ENCODE measurements at places on chromosomes 5 and 9.

- no peak for DNase-seq
Observed at GRCh38 chr5:55993013-55993412, 1.8 kb downstream of the IL6ST start.

- DNase-seq: no peak
Observed at GRCh38 chr5:160427607-160428006, 6.0 kb downstream of the PTTG1 start.

GRCh38 chr5:123178683-123179082 lies 89.6 kb downstream of the PRDM6 start:
- no peak for DNase-seq

DNA sequence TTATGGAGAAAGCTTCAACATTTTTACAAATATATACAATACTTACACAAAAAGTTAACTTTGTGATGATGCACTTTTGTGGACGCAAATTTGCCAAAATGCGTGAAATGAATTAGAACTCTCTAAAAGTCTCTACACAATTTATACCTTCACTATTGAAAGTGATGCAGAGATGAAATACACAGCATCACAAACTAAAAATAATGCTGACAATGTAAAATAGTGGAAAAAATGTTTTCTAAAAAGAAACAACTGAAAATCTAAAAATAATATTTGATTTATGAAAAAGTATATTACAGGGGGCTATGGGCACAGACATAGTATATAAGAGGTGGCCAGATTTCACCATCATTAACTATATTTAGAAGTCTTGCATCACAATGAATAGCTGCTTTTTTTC lies 188.8 kb downstream of the ADCY2 start:
- DNase-seq: no peak

DNA sequence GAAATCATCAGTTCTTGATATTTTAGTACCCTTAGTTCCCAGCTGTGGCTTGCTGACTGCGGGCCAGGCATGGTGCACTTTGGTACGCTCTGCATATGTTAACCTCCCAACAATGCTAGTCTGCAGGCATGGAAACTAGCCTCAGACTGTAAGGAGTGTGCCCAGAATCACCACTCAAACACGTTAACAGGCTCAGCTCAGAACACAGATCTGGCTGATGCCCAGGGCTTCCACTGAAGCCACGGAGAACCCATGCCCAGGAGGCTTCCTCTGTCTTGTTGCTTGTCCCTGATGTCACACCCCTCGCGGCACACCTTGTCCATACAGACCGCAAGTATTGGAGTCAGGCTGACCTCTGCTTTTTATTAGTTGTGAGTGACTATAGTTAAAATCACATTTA lies 187.2 kb upstream of the OTULINL start:
- no peak for DNase-seq

DNA sequence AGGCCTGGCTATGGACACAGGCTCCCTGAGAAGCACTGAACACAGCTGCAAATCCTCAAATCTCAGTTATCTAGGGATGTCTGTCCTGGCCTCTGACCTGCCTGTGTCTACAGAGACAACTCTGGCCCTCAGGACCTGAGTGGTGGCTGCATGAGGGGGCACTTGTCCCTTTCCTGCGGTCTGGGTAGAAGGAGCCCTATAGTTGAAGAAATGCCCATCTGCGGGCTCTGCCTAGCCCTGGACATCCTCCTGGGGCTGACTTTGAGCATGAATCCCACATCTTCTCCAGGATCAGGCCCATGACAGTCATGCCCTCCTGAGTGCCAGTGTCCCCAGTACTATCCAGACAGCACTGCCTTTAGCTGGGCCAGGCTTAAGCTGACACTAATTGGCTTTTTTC lies 10.0 kb downstream of the DNAJB5 start:
- no peak for DNase-seq

DNA sequence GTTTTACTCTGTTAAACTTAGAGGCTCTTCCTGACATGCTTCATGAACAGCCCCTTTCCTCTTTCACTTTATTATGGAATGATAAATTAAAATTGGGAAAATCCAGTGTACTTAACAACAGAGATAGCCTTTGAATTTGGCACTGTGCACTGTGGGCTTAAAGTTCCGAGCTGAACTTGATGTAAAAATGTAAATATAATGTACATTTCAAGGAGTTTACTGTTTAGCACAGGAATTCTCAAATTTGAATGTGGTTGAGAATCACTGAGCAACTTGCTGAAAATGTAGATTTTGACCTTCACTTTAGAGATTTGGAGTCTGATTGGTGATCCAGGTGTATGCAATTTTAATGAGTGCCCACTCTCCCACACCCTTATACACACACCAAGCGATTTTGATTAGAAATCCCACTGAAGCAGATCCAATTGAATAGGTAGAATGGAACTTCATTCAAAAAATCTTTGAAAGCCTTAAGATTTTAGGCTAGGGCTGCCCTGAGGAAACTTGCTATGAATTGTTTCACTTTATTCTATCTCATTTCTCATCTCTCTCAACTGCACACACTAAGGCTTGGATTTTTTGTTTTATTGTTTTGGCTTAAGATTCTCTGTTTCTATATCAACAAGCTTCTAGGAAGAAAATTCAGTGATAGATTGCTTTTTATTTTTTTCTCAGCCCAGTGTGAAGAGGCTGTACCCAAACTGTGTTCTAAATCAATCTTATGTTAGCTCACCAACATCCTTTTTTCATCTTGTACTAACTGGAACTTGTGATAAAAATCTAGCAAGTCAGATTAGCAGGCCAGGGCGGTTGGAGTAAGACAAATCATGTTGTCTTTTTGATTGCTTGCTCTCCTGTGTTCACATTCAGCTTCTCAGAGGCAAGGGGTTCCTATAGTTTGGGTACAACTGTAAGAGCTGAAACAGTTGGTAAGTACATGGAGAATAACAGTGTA lies 22.9 kb downstream of the NUDT12 start:
- DNase-seq: no peak

DNA sequence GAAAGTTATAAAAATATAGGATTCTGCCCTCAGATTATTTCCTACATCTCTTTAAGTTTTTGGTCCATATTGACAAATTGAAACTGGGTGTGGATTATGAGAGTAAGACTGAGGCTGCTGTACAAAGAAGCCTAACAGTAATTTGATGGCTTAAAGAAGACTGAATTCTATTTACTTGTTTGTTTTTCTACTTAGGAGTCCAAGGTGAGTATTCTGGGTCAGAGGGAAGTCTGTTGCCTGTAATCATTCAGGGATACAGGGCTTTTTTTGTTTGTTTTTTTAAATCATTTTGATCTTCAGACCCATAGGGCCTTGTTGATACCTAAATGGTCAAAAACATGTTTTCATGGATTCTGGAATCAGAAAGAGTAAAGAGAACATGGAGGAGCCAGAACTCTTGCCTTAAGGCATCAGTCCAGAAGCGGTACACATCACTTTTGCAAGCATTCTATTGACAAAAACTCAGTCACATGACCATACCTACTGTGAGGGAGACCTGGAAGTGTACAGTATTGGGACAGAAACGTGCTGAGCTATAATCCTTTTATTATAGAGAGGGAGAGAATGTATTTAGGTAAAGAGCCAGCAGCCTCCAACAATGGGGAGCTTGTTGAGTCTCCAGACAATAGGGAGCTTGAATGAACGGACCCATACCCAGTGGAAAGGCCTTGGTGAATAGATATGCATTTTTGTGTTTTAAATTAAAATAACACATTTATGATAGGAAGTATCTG lies 102.7 kb downstream of the LRRC70 start:
- DNase-seq: no peak

- DNase-seq: no peak
Observed at GRCh38 chr5:158409507-158409906, 550.6 kb upstream of the CLINT1 start.

GRCh38 chr9:137067860-137068538 lies 2.4 kb downstream of the SAPCD2 start:
- peak; percentile 77 for DNase-seq

DNA sequence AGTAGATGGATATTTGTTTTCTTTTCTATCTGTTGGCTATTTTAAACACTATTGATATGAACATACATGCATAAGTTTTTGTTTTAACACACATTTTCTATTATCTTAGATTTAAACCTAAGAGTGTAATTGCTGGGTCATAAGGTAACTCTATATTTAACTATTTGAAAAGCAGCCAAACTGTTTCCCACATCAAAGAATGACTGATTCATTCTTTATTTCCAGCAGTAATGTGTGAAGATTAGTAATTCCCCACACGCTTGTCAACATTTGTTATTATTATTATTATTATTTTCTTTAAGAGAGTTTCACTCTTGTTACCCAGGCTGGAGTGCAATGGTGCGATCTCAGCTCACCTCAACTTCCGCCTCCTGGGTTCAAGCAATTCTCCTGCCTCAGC lies 1495.8 kb downstream of the EFNA5 start:
- DNase-seq: no peak

GRCh38 chr9:33867747-33868439 lies 50.9 kb downstream of the UBE2R2 start:
- DNase-seq: no peak

- DNase-seq: no peak
Observed at GRCh38 chr9:124769549-124770358, 1.4 kb downstream of the NR6A1 start.

DNA sequence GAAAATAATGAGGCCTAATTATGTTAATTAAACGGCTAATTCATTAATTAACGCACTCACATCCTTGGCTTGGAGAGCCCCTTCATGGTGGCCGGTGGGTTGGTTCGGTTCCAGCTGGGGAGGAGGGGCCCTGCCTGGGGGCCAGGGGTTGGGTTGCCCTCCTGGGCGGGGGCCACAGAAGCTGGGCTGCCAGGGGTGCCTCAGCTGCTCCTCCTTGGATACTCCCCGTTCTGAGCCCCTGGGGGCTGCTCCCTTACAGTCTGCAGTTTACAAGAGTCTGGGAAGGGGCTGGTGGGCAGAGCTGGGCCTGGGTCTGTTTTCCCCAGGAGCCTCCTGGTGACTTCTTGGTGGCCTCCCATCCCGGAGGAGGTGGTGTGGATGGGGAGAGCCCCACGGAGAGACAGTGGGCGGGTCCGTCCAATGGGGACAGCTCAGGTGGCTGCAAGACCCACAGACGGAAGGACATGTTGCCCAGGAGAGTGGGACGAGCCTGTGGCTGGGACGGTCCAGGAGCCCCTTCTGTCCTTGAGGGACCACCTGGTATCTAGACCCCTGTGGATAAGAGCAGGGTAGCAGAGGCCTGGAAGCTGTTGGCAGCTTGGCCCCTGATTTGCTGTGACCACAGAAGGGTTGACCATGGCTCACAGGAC lies 277.5 kb downstream of the PBX3 start:
- no peak for DNase-seq

DNA sequence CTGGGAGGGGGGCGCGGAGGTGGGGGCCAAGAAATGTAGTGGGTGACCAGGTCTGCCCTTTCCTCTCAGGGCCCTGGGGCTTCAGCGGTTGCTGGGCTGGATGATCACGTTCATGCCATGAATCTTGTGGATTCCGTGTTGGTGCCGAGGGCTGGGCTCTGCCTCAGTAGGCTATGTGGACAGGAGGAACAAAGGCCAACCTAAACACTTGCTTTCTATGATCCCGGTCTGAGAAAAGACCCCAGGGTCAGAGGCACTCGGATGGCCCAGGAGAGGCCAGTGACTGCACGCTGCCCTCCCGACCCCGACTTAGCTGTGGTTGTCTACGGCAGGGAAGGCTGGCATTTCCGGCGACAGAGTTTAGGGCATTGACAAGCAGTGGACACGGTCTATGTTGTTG lies 26.6 kb downstream of the PHF2 start:
- no peak for DNase-seq

Measured in GM18507 (cell line).